ENCODE measurements at places on chromosomes 7 and 10.

DNA sequence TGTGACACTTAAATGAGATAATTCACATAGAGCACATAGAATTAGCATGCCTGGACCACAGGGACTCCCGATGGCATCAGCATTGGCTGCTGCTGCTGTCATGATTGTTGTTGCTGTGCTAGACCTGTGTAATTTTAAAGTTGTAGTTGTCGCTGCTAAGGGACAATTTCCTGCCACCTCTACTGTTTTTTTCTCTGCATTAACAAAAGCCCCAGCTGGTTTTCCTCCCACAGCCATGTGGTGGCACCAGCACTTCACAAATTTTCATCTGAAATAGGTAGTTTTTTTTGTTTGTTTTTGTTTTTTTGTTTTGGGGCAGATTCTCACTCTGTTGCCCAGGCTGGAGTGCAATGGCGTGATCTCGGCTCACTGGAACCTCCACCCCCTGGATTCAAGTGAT, 25.4 kb upstream of the PRXL2A start:
- peak; percentile 30 for DNase-seq

DNA sequence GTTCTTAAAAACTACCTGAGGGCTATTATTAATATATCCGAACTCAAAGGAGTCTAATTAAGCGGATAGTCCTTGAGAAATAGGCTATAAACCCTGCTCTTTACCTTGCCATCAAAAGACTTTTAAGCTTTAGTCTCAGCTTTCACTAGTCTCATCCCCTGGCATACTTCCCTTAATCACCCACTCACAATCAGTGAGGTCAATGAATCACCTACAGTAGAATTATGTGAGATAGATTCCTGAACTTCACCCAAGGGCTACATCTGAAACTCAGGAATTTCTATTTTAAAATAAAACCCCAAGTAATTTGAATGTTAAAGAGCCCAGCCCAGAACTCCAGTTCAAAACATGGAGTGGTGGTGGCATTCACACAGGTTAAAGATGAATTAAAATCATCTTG, 108.7 kb downstream of the ETV1 start:
- no peak for DNase-seq

- no peak for DNase-seq
Observed at GRCh38 chr7:102447311-102447710, 13.9 kb downstream of the ORAI2 start.

- DNase-seq, result no peak
Observed at GRCh38 chr7:144384071-144384470, 19.4 kb downstream of the NOBOX start.

DNA sequence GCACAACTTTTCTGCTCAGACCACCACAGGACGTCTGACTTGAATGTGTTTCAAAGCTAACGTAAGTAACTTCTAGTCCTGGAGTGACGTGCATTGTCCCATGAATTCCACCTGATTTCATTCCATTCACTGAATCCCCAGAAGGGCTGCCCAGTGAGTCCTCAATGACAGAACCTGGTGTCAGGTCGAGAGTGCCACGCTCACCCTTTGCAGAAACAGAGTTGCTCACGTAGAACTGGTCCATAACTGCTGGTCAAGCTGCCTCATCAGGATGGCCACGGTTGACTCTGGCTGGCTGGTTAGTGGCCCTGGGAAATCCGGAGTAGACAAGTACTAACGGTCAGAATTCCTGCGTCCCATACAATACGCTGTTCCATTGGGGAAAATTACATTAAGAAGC, 50.6 kb upstream of the UBE3C start:
- no peak for DNase-seq

- DNase-seq, result no peak
Observed at GRCh38 chr10:24007359-24007758, 201.6 kb upstream of the KIAA1217 start.

DNA sequence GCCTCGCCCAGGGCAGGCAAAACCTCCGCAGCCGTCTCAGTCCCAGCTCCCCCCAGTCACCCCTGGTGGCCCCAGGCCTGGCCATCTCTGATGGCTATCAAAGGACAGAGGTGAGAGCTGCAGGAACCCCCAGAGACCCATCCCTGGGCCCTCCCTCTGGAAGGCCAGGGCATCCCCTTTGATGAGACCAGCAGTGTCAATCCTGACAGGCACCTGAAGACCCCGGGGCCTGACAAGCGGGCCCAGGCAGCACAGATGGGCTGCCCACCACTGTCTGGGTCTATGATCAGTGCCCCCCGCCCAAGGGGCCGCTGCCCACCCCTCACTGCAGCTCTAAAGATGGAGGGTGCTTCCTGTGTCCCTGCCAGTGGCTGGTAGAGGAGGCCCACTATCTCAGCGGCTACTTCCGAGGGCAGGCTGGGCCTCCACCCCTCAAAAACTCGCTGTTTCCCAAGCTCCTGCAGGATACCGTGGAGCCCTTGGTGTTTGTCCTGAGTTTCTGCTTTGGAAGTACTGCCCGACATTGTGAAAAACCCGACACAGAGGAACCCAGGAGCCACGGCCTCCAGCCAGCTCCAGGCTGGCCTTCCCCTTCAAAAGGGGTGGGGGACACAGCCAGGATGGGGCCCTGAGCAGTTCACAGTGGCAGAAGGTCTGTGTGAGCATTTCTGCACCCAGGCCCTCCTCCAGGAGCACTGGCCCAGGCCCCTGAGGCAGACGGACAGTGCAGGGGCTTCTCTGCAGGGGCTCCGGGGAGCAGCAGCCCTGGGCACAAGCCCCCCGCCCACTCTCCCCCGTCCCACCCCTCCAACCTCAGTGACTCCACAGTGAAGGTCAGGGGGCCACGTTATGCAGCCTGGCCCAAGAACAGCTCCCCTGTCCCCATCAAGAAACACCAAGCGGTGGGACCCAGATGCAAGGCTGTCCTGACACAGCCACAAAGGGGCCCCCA, 99.2 kb downstream of the PDGFA start:
- no peak for DNase-seq

- DNase-seq, result no peak
Observed at GRCh38 chr10:14603534-14604102, 171.1 kb downstream of the FAM107B start.

DNA sequence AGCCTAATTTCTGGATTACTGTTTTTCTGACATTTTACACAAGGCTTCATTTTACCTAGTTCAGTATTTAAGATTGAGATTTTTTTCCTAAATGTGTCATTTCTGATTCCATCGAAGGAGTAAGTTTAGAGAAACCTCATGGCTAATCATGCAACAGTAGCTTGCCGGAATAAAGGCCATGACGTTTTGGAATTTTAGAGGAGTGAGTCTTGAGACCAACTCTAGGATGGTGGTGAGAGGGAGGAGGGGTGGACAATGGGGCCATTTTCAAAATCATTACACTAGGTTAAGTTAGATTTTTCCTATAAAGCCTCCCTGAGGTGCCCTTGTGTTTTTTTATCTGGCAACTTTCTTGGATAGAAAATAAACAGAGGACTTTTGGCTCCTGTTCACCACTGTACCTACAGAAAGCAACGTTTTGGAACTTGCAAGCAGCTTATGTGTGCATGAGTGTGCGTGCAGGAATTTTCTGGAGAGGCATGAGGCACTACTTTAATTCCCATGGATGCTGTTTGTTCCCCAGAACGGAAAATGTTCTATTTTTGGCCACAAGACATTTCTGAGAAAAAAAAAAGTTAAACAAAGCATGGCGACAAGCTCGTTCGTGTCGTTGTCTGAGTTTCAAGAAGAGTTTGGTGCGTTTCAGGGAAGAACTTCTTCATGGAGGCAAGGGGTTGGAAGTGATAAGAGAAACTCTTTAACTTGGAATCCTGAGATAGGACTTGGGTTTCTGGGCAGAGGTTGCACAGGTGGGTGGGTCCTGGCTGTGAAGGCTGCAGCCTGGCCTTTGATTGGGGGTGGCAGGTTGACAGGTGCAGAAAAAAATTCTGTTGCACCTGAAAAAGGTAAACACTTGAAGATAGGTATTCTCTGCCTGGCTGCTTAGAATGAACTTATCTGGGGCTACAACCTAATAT, 178.1 kb downstream of the PTEN start:
- DNase-seq, result no peak

DNA sequence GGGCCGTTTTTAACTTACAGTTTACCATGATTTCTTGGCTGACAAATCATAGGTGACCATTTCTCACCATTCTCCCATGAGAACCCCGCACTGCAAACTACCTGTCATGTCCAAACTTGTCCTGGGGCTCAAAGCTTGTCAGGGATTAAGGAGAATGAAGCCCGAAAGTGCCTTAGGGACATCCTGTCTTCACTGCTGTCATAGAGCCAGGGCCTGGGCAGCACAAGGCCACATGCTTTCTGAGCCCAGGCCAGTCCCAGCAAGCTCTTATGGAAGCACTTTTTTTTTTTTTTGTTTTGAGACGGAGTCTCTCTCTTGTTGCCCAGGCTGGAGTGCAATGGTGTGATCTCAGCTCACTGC, 33.9 kb downstream of the CCM2 start:
- no peak for DNase-seq

DNA sequence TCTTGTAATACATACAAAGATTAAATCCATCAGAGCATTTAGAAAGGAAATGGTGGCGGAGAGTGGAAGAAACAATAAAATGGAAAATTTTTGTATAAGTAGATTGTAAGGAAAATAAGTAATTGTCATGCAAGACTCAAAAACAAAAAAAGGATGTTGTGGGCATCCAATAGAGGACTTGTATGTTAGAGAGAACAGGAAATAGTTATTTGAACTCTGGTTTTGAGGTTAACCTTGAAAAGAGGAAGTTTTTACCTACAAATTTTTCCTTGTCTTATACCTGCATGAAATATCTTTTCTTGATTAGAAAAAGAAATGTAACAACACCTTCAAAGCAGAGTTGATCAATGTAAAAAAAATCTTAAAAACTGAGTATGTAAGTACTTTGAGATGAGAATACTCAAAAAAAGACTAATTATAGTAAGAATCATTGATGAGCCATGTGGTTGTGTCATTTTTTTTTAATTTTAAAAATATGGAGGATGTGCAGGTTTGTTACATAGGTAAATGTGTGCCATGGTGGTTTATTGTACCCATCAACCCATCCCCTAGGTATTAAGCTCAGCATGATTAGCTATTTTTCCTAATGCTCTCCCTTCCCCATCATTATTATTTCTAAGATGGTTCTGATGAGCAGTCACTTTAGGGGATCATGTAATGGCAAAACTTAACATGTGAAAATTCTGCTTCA, 11.9 kb downstream of the TMEM106B start:
- DNase-seq, result no peak

DNA sequence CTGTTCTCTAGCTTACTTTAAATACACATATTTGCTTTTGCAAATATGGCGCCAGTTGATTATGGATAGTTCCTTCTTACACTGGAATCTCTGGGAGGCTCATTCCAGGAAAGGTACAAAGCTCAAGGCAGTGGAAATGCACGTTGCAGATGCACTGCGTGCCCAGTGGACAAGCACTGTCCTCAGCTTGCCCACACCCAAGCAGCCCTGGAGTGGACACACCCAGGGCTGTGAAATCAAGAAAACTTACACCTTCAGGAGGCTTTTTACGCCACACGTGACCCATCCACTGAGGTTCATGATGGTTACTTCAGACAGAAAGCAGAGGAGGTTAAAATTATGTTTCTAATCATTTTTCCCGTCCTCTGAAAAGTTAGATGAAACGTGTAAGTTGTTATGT, 248.5 kb downstream of the VTI1A start:
- no peak for DNase-seq

DNA sequence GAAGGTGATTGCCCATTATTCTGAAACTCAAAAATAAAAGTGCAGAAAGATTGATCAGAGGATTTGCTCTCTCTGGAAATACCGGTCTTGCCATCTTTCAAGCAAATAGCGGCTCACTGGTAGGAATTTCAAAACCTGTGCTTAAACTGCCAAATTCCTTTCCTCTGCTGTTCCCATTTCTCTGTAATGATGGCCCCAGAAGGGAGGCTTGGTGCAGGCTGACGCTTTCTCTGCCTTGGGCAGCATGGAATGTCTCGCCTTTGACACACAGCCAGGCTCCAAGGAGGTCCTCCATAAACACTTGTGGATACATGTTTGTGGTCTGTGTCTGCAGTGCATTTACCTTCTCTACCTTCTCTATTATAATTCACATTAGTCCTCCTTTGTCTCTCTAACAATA, 146.8 kb downstream of the HIBADH start:
- DNase-seq, result peak; percentile 83

DNA sequence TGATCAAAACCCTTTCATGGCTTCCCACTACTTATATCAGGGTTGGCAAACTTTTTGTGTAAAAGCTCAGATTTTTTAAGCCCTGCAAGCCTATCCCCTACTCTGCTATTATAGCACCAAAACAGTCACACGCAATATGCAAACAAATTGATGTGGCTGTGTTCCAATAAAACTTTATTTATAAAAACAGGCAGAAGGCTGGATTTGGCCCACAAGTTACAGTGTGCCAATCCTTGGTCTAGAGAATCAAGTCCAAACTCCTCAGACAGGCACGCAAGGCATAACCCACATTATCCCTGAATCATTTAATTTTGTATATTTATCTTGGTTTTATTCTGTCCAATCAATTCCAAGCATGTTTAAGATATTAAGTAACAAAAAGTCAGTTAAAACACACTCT, 71.9 kb downstream of the SGMS1 start:
- DNase-seq, result no peak

DNA sequence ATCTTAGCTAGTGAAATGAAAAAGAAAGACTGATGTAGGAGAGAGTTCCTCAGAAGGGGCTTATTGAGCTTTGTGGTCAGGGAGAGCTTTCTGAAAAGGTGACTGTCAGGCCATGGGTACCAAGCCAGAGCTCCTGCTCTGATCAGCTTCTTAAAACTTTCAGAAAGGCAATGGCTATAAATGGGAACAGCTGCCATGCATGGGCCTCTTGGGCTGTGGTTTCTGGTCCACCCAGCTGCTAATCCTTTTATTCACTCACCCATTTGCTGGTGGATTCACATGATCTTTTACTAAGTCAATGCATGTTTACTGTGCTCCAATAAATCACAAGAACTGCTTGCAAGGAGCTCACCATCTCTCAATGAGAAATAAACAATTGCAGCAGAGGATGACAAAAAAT, 60.1 kb upstream of the ZPBP start:
- DNase-seq, result no peak

DNA sequence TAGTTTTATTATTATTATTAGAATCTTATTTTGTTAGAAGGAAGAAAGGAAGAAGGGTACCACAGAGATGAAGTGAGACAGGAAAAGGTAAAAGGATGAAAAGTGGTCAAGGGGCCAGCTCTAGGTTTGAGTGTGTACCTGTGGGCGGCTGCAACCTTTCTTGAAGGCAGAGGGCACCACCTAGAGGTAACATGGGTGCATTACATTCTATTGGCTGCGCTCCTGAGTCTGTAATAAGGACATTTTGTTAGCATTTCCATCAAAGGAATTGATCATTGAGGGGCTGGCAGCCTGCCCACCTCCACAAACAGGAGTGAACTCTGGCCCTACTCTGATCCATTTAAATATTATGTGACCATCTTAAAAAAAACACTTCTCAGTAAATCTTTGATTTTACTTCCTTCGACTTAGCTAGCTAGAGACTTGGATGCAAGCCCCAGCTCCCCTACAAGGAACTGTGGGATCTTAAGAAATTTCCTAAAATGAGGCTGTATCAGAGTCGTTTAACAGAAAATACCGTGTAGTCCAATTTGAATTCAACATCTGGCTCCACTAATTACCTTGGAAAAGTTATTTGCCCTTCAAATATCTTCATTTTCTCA, 610.4 kb downstream of the IPMK start:
- DNase-seq, result peak; percentile 51
